ENCODE measurements at places on chromosomes 3 and 15.
A peak's percentile ranks its signal among the peaks of the same experiment; 100 is the strongest.

DNA sequence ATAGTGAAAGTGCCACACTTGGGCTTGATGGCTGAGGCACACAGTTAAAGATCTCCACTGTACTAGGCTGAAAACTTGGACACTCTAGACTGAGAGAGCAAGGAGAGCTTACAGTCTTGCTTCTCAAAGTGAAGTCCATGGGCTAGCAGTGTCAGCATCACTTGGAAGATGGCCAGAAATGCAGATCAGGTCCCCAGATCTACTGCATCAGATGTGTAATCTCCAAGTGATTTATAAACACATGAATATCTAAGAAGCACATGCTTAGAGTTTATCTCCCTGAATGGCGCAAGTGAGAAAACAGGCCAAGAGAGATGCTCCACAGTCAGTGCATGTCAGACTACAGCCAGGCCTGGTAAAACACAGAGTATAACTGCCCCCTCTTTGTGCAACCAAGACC is 308.6 kb downstream of the CLSTN2 start:
- no peak for DNase-seq

GRCh38 chr3:45688194-45688881 is 858 bp upstream of the SACM1L start:
- no peak for DNase-seq

DNA sequence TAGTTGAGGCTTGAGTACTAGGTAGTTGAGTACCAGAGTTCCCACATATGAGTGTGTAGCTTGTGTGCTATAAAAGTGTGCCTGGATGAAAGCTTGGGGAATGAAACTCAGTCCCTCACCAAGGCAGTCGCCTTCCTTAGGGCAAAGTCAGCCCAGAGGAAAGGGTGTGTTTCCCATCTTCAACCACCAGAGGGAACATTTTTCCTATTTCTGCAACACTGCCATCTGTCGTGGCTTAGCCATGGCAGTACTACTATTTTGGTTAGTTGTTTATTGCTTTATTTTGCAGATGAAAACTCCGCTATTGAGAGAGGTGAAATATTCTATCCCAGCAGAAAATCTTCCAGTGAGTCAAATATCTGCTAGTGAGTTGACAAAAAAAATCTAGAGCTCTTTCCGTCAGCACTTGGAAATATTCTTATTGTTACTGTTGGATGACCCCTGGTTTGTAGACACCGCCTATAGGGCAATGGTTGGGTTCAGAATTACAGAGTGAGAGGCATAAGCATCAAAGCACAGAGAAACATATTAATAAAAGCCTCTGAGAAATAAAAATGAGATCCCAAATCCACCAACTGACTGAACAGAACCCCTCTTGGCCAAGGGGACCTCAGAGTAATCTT is 239.9 kb downstream of the CPNE4 start:
- peak; percentile 67 for DNase-seq

GRCh38 chr15:74278207-74278606 is 42.1 kb downstream of the CCDC33 start:
- no peak for DNase-seq

DNA sequence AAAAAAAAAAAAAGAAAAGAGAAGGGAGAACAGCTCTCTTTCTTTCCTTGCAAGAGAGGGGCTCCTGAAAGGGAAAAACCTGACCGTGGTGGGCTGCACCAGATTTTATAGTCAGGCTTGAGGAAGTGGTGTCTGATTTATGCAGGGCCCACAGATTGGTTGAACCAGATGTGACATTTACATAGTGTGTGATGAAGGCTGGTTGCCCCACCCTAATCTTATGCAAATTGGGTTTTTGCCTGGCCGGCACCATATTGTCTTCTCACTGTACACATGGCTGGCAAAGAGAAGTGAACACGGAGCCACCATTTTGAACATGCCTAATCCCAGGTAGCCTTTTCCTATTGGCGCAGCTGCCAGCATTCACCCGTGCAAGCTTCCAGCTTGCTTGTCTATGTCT is 154.4 kb downstream of the OXSM start:
- no peak for DNase-seq

Measured in fibroblast of villous mesenchyme (primary cell).